Thyroid gland (tissue), 4 donors: ENCODE measurements at places on chromosomes 5 and 9.

DNA sequence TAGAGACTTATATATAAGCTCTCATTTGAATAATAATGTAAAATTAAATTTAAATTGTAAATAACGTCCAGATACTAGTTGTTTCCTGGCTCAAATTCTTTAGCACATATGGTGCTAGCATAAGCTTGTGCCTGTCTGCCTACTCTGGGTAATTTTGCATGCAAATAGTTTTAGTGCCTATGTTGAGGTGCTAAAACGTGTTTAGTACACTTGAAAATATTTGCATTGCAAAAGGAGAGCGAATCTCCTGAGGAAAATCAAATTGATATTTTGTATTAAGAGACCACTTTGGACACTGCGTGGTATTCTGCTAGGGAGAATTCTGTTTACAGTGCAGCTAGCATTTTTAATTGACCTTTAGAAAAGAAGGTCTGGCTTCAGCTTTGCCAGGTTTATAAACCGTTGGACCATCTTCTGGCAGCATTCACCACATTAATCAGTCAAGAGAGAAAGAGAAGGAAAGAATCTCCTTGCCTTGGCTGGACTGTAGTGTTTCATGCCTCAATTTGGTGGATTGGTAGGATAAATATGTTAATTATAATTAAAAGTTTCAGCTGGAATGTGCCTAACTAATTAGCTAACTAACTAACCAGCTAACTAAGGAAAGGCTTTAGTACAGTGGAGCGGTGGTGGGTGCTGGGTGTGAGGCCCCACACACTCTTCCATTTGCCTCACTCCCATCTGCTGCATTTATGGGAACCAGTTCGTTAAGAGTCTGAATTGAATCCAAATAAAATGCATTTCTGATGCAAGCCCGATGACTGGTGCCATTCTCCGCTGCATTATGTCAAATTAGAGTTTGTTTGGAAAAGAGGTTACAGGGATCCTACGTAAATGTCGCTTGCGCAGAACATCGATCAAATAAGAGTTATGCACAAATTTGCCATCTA is 150.1 kb upstream of the MPDZ start:
- H3K27me3 ChIP-seq = no peaks in the 10 kb centered on the region
- DNase-seq = no peak
- H3K27ac ChIP-seq = no peak overlapping the region
- no peaks in the 10 kb centered on the region for H3K4me1 ChIP-seq

DNA sequence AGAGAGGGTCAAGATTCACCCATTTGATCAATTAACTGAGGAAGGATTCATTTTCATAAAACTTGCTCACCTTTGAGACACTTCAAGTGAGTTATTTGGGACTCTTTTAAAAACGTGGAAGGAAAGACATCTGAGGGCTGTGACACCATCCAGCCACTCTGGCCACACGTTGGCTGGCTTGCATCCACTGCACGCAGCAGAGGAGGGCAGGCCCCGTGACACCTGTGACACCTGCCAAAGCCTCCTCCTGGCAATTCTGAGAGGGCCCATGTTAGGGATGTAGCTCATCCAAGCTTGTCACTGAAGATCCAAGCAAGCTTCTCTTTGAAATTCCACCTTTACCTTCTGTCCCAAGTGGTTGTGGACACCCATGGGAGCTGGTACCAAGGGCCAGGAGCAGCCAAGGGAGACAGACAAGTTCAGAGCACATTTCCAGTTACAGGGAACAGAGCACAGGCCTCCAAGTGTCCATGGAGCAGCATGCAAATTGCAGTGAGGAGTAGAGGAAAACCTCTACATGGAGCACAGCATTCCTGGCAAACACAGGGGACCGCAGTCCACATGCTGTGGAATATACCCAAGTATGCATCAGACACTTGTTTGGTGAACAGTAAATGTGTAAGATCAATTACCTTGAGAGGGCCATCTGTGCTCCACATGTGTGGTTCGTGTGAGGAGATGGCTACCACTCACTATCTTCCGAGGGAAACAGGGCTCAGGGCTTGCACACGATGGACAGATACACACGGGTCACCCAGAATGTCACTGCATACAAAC is 4.8 kb downstream of the PRSS3 start:
- H3K4me3 ChIP-seq = no peak overlapping the region
- peak; percentile 15 for DNase-seq
- no peak overlapping the region for H3K27ac ChIP-seq
- no peaks in the 10 kb centered on the region for H3K36me3 ChIP-seq
- H3K27me3 ChIP-seq = no peaks in the 10 kb centered on the region

DNA sequence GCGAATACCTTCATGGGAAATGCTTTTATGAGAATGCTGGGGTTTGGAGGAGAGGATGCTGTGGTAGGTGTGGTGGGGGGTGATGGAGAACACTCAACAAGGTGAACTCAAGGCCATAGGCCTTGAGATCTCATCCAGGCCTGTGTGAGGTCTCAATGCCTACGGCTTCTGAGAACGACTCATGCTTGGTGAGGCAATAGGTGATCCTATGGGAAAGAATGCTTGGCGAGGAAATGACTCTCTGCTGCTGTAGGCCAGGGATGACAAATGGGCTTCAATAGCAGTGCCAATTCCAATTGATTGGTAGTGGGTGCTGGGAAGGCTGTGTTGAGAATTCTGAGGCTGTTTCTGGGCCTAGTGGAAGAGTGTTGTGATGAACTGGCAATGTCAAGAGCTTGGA is 280.2 kb upstream of the CLINT1 start:
- H3K27ac ChIP-seq = no peak overlapping the region
- no peaks in the 10 kb centered on the region for H3K27me3 ChIP-seq
- H3K36me3 ChIP-seq = no peaks in the 10 kb centered on the region
- no peaks in the 10 kb centered on the region for H3K4me1 ChIP-seq
- H3K4me3 ChIP-seq = no peak overlapping the region

DNA sequence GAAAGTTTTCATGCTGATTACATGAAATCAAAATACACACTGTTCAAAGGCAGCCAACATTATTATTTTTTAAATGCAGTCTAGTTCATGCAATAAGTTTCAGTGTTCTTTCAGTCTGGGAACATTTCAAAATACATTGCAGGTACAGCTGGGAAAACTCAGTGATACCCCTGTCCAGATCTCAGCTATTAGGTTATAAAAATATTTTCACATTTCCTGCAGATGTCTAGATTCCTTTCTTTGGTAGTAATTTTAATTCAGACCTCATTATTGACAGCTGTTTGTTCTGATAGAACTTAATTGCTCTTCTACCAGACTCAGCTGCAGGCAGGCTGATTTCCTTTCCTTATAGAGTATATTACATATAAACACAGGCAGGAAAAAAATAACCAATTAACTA is 556.8 kb upstream of the DMAC1 start:
- no peaks in the 10 kb centered on the region for H3K4me1 ChIP-seq
- DNase-seq = no peak
- H3K27ac ChIP-seq = no peak overlapping the region
- H3K4me3 ChIP-seq = no peak overlapping the region
- H3K36me3 ChIP-seq = no peaks in the 10 kb centered on the region
